ENCODE measurements at places on chromosomes 7 and 10.
A peak's percentile ranks its signal among the peaks of the same experiment; 100 is the strongest.

- no peak for DNase-seq
These were observed 219.6 kb downstream of the DGKB start for GRCh38 chr7:14682910-14683465.

- DNase-seq = peak; percentile 40
These were observed 42.9 kb upstream of the BHLHA15 start for GRCh38 chr7:98168181-98168903.

GRCh38 chr7:158443014-158443687, 144.5 kb downstream of the PTPRN2 start:
- no peak for DNase-seq

GRCh38 chr10:25231751-25232150, 57.0 kb downstream of the GPR158 start:
- DNase-seq = no peak

GRCh38 chr7:124652237-124652636, 113.4 kb downstream of the GPR37 start:
- DNase-seq = no peak

DNA sequence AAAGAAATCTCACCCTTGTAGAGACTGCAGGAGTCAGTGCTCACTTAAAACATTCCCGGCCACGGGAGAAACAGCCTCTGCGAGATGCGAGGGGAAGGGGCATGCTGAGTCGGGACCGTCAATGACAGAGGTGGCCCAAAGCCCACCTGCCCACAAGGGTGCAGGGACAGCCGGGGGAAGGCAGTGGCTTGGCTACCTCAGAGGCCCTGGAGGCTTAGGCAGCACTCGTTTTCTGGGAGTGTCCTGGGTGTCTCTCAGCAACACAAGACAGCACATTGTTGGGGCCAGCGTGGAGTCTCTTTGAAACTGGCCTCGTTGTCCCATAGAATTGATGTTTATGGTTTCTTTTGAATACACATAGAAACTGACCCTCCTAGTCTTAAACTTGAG, 25.6 kb upstream of the SYCE1 start:
- DNase-seq = no peak

GRCh38 chr10:17348501-17349349, 105.7 kb downstream of the ST8SIA6 start:
- DNase-seq = no peak

- DNase-seq = no peak
These were observed 46.6 kb upstream of the IGFBP3 start for GRCh38 chr7:45967591-45968157.

DNA sequence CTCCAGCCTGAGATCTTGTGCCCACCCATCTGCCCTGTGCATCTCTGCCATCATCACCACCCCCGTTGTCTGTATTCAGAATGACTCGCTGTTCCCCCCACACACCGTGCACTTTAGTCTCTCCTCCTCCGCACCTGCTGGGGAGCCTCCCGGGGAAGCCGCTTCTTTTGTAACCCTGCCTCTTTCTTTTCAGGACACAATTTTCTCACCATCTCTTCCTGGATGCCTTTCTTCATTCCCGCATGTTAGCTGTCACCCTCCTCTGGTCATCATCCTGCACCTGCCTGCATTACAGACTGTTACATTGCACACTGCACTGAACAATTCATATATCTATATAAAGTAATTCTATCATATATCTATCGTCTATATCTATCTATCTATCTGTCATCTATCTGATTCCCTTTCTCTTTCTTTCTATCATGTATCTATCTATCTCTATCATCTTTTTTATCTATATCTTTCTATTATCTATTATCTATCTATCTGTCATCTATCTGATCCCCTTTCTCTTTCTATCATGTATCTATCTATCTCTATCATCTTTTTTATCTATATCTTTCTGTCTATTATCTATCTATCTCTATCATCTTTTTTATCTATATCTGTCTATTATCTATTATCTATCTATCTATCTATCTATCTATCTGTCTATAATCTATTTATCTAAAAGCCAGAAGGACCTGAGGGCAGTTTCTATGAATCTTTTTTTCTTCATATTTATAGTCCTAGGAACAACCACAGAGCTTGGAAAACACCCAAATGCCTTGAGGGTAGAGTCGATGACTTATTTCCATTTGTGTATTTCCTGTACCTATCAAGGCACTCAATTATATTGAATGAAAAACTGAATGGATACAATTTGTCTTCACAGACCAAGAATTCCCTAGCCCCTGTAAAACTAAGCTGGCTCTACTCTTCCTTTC, 642.5 kb downstream of the ACTR3B start:
- no peak for DNase-seq

DNA sequence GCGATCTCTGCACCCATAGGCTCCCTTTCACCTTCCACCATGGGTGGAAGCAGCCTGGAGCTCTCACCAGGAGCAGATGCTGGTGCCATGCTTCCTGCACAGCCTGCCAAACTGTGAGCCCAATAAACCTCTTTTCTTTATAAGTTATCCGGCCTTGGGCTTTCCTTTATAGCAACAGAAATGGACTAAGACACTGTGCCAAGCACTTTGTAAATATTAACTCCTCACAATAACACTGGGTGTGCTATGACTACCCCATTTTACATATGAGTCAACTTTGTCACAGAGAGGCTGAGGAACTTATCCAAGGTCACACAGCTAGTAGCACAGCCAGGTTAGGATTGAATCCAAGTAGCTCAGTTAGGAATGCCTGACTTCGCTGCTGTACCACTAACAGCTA, 79.7 kb upstream of the KCNMA1 start:
- DNase-seq = no peak

DNA sequence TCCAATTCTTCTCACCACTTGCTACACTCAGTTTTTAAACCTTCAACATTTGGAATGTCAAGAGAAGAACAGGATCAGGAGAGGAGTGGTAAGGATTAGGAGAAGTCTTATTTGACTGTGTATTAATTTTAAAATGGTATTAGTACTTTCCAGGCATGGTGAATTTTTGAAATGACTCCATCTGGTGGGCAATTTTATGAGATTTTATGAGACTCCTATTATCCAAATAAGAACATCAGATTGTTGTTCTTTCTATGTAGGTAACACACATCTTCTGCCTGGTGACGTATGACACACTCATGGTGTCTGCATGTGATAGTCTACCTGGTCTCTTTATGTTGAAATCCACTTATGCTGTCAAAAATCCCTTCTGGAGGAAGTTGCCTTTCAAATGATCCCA, 51.0 kb downstream of the SLC13A1 start:
- DNase-seq = no peak

DNA sequence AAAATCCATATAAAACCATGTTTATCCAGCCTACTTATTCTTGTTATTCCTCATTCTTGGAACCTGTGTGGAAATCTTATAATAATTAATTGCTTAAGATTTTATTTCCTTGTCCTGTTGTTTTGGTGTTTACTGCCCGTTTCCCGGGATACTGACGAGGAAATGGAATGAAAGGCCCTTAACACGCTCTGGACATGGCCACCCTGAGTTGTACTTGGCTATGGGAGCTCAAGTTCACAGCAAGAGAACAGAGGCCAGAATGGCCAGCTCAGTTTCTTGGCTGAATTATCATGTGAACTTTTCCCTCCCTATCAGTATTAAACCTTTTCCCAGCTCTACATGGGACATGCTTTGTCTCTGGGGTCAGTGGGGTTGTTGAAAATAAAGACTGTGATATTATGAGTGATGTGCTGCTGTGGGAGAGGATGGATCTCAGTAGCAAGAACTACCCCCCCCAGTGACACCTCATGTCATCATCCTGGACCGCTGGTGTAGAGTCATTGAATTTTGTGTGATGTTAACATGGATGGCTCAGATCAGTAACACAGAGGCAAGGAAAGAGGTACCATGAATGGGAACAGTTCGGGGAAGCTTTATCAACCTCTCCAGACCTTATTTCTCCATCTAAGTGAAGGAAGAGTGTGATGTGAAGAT, 87.0 kb upstream of the IGFBP3 start:
- no peak for DNase-seq

GRCh38 chr10:71202314-71202713, 10.1 kb upstream of the UNC5B start:
- no peak for DNase-seq

GRCh38 chr7:11613292-11613930, 218.6 kb downstream of the THSD7A start:
- no peak for DNase-seq
